ENCODE measurements at places on chromosomes 4 and X.
A peak's percentile ranks its signal among the peaks of the same experiment; 100 is the strongest.

- DNase-seq: no peak
These were observed 34.5 kb upstream of the PGRMC1 start for GRCh38 chrX:119201570-119201969.

DNA sequence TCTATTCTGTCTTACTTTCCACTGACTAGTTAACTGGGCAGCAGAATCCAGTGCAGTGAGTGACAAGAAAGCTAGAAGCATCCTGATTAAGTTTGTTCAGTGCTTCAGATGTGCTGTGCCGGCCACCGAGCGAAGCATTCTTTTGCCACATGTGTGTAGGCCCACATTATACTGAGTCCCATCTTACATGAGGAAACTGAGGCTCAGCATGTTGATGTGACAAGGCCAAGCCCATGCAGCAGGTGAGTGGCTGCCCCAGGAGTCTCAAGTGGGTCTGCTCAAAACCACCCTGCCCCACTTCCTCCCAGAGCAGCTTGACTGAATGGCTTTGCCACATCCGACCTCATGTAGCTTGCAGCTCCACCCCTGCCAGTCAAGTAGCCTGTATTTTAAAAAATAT lies 50.5 kb downstream of the RHOH start:
- DNase-seq: no peak

DNA sequence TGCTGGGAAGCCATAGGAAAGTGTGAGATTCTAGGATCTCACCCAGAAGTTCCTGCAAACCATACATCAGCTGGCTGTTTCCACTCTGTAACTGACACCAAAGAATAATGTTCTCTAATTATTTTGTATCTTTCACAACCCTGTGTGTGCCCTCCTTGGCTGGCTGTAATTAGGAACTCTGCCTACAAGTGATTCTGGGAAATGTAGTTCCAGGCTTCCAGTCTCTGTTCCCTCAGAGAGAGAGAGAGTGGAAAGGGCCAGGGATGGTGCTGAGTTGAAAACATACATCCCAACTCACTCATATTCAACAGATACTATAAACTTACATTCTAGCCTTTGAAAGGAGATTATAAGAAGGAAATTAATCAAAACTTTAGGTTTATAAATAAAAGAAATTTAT lies 57.5 kb upstream of the C1QTNF7 start:
- DNase-seq: no peak

- DNase-seq: no peak
These were observed 139.6 kb downstream of the SOWAHB start for GRCh38 chr4:76758290-76758882.

GRCh38 chr4:41217374-41217773 lies 3.0 kb upstream of the APBB2 start:
- no peak for DNase-seq

GRCh38 chr4:89303177-89303576 lies 4.4 kb downstream of the GPRIN3 start:
- DNase-seq: no peak

DNA sequence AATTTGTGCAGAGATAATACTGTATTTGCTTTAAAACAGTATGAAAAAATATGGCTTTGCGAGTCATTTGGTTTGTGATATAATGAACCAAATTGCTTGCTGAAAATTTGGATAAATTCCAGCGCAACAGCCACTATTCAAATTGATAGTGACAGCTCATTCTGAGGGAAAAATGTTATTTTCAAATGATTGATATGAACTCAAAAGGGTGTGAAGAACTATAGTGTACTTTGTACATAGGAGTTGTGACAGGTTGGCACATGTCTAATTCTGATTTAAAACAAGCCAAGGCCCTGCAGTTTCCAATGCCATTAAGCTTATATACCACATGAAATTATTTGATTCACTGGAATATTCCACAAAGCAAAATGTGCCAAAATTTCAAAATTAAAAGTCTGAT lies 1628.9 kb upstream of the AGA start:
- no peak for DNase-seq

- DNase-seq: no peak
These were observed 44.2 kb downstream of the MAML3 start for GRCh38 chr4:140109737-140110136.

DNA sequence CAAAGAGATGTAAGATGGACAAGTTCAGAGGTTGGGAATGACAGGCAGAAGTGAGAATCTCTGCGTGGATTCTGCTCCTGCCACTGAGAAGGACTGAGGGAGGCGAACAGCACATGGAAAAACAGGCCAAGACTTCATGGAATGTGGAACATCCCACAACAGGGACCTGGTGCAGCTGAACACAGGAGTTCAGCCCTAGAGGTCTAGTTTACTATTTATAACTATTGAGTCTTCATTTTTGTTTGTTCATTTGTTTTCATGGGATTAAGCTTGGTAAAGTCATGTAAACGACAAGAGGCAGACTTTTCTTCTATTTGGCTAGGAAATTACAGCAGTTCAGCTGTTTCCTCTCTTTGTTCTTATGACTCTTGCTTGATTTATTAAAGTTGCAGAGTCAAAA lies 234.5 kb downstream of the MAML3 start:
- no peak for DNase-seq

DNA sequence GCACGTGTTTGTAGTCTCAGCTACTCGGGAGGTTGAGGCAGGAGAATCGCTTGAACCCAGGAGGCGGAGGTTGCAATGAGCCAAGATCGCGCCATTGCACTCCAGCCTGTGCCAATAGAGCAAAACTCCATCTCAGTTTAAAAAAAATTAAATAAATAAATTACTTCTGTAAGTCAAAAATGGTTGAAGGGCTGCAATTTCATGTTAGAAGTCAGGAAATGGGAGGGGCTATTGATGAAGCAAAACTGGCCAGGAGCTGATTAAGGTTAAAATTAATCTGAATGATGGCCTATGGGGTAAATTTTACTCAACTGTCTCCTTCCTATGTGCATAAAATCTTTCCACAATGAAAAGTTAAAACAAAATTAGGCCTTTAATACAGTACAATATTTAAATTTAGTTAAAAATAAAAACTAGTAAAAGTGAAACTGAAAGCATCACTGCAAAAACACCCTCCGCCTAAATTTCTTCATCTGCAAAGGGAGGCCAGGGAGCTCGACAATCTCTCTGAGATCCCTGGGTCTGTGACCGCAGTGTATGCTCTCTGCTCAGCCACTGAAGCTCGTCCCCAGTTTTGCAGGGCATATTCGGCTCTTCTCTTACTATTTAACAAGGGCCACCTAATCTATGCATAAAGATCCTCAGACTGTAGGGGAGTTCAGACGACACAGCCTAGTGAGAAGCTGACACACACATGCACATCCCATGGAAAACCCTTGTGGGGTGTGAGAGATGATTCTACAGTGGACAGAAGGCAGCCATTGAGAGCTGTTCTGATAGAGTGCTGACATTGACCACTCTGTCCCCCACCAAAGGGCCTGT lies 57.2 kb downstream of the IRF2 start:
- DNase-seq: no peak

GRCh38 chr4:39713691-39714090 lies 15.8 kb downstream of the UBE2K start:
- DNase-seq: no peak

DNA sequence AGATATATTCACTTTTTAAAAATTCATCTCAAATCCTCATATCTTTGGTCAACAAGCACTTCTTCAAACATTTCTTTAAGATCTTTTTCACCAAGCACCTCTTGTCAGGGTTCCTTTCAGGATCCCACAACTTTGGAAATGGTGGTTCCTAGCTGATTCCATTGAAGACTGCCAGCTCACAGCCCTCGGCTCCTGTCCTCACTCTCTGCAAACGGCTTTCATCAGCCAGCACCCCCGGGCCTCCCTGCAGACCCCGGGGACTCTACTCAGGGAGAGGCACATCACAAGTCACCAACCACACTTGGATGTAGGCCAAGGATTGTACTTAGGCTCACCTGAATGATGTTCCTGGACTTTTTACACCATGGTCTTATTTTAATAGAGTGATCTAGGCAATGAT lies 20.0 kb downstream of the ZBTB33 start:
- DNase-seq: no peak

DNA sequence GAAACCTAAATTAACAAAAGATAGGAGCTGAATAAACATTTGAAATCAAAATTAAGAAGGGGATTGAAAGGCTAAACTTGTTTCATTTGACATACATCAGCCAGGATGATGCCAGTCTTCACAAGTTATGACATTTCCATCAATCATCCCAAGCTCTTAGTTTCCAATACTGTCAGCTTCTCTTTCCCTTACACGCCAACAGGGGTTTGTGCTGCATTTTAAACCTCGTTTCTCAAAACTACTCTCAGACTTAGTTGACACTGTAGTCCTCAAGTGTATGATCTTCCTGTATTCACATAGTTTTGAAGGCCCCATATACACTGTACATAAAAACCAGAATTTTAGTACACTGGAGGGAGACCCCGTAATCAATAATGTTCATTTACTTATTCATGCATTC lies 840 bp upstream of the P2RY10 start:
- no peak for DNase-seq

DNA sequence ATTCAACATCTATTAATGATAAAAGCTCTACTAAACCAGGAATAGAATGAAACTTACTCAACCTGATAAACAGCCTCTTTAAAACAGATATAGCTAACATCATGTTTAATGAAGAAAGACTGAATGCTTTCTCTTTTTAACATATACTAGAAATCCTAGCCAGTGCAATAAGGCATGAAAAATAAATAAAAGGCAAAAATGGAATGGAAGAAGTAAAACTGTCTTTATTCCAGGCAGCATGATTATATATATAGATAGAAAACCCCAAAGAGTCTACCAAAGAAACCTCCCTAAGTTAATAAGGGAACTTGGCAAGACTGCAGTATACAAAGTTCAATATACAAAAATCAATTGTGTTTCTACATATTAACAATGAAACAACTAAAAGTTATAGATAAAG lies 25.5 kb downstream of the WDFY3 start:
- no peak for DNase-seq

DNA sequence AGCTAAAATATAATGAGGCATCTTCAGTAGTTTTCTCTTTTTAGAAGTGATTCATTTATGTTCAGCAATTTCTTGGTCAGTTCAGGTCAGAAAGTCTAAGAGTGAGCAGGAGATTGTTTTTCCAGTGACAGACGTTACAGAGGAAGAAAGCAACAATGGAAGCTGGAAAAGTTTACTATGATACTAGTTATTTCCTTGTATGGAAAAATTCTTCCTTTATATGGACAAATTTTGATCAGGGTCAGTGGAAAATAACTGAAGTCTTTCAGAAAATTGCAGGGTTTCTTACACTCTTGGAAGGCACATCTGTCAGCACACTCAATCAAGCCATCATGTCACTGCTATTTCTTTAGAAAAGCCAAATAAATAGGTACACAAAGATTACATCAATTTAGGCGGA lies 1120.7 kb downstream of the FAT4 start:
- no peak for DNase-seq

- no peak for DNase-seq
These were observed 3.1 kb upstream of the DHRSX start for GRCh38 chrX:2503591-2504500.

DNA sequence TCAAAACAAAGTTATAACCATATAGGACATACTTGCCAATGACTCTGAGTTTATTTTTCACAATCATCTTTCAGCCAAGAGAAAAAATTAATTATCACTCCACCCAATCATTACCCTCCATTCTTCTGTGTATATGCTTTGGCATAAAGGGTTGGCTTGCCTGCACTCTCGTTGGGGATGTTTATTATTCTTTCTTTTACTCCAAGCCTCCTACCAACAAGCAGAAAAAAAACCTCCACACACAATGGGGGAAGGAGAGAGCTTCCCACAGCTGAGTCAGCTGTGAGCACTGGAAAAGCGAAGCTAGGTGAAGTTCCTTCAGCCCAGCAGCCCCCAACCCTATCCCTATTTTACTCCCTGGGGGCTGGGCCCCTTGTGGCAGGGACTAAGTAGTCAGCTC lies 1.5 kb downstream of the OPHN1 start:
- no peak for DNase-seq

GRCh38 chrX:57528670-57529255 lies 63.0 kb upstream of the ZXDB start:
- no peak for DNase-seq

- no peak for DNase-seq
These were observed 17.7 kb downstream of the APELA start for GRCh38 chr4:164894702-164895101.

GRCh38 chrX:15790769-15791290 lies 546 bp downstream of the ZRSR2 start:
- no peak for DNase-seq

- no peak for DNase-seq
These were observed 240.5 kb downstream of the GRIA3 start for GRCh38 chrX:123424546-123424945.

- no peak for DNase-seq
These were observed 165.6 kb downstream of the CHIC1 start for GRCh38 chrX:73728602-73729001.

- DNase-seq: no peak
These were observed 192.2 kb downstream of the NDST4 start for GRCh38 chr4:114921191-114921590.

DNA sequence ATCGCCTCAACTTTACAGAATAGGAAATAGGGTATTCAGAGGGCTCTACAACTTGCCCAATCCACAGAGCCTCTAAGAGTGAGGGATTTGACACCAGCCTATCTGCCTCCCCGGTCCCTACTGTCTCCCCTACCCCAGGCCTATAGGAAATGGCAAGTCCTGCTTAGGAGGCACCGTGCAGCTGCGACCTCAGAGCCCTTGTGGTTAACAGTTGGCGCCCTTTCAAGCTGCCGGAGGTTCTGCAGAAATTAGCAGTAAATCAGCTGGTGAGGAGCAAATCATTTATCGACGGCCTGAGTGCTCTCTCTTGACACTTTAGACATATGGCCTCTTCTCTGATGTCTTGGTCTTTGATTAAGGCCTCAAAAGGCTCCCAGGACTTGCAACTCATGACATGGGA lies 96.9 kb downstream of the CLNK start:
- DNase-seq: peak; percentile 5

DNA sequence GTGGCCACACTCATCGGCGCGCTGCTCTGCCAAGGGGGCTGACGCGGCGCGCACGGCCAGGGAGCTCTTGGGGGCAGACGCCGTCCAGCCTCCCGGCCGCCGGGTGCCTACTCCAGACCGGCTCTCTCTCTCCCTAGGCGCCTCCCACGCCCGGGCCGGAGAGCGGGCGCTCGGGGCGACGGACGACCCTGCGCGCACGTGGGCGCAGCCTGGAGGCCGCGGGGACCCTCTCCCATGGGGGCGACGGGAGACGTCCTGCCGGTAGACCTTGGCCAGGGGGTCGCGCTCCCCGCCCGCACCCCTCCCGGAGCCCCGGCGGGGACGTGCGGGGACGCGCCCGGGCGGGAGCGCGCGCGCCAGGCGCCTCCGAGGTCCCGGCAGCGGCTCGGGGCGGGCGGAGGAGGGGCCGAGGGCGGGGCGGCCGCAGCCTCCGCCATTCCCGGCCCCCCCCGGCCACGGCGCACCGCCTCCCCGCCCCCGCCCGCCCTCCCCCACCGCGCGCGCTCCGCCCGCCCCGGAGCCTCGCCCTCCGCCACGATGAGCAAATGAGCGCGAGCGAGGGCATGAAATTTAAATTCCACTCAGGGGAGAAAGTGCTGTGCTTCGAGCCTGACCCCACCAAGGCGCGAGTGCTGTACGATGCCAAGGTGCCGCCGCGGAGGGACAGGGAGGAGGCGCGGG lies at the start of gene MSL3:
Gene MSL3 (plus strand): TSS at position 519 of the 681 bp plus-strand sequence. CDS start 27 bp downstream, at position 546.
- peak; percentile 31 for DNase-seq

Data from stimulated activated CD8-positive, alpha-beta memory T cell treated with anti-CD3 and anti-CD28 coated beads, Interleukin-2, amount 100 ng/mL, for 48 hours (primary cell).